ENCODE measurements at places on chromosomes 7 and 10. TPM values are rescaled to one million over a fixed set of nuclear protein-coding genes. Genes with fewer than 3 reads are reported as not detected.

SFTPA2 gene
- total RNA-seq = not detected

SAMD9L gene
- 23.2 TPM for total RNA-seq

SLC26A4 gene
- 1.5 TPM for total RNA-seq

PBLD gene
- total RNA-seq = 9.5 TPM

FAM221A gene
- 2.6 TPM for total RNA-seq

LYZL1 gene
- not detected for total RNA-seq

PCLO gene
- 0.95 TPM for total RNA-seq

ELFN1 gene
- total RNA-seq = 0.81 TPM

ANKRD30A gene
- total RNA-seq = not detected

NAT16 gene
- total RNA-seq = not detected

VSTM4 gene
- total RNA-seq = 24.4 TPM

MMP21 gene
- total RNA-seq = not detected

CFAP70 gene
- total RNA-seq = 3.4 TPM

ECHS1 gene
- 27.5 TPM for total RNA-seq

CYP26C1 gene
- total RNA-seq = 0.35 TPM

OR2A12 gene
- not detected for total RNA-seq

AGMO gene
- 0.85 TPM for total RNA-seq

PTPN20 gene
- total RNA-seq = 6.6 TPM

CNPY4 gene
- total RNA-seq = 13.7 TPM

MORN4 gene
- 6.6 TPM for total RNA-seq

MYH16 gene
- not detected for total RNA-seq

NUDT1 gene
- total RNA-seq = 15.2 TPM

ASB15 gene
- not detected for total RNA-seq

UTF1 gene
- total RNA-seq = not detected

WEE2 gene
- not detected for total RNA-seq

DNTT gene
- not detected for total RNA-seq

TCAF2 gene
- 6.1 TPM for total RNA-seq

TEX47 gene
- total RNA-seq = not detected

SLC18A3 gene
- not detected for total RNA-seq

RGS10 gene
- total RNA-seq = 33.2 TPM

CYP3A4 gene
- total RNA-seq = not detected

TMEM184A gene
- total RNA-seq = not detected

TAS2R38 gene
- total RNA-seq = not detected

REEP3 gene
- total RNA-seq = 75.0 TPM

CADPS2 gene
- total RNA-seq = 32.5 TPM
